ENCODE measurements at places on chromosomes 6 and 20.

DNA sequence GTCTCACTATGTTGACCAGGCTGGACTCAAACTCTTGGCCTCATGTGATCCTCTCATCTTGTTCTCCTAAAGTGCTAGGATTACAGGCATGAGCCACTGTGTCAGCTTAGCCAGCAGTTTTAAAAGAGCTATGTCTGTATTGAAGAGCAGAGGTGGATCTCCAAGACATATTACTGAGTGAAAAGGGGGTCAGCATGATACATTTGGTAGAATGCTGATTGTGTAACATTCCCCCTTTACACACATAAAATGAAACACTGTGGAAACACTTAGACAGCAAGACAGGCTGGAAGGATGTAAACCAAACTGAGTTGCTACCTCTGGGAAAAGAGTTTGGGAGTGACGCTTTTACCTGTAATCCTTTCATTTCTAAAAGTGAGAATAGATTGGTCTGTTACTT, 1.7 kb upstream of the RIPOR3 start:
- no peak for DNase-seq

- DNase-seq = no peak
Observed at GRCh38 chr6:142279350-142280180, 22.2 kb upstream of the ADGRG6 start.

GRCh38 chr6:143397227-143398222, 53.0 kb downstream of the ADAT2 start:
- DNase-seq = no peak

- no peak for DNase-seq
Observed at GRCh38 chr20:5481872-5482271, 165.1 kb upstream of the PROKR2 start.

DNA sequence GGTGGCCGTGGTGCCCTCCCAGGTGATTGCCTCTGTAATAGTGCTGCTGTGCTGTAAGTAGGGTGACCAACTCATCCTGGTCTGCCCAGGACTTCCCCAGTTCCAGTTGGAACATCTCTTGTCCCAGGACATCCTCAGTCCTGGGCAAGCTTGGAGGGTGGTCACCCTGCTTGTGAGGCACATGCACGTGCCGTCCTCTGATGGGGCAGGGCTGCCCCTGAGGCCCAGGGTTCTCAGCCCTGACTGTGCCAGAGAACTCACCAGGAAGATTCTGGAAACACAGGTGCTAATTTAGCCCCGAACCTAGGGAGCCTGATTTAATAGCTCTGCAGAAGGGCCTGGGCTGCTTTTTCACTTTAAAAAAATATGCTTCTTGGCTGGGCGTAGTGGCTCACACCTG, 120.9 kb upstream of the PHACTR3 start:
- DNase-seq = no peak

- no peak for DNase-seq
Observed at GRCh38 chr20:24786111-24786495, 163.0 kb upstream of the CST7 start.

DNA sequence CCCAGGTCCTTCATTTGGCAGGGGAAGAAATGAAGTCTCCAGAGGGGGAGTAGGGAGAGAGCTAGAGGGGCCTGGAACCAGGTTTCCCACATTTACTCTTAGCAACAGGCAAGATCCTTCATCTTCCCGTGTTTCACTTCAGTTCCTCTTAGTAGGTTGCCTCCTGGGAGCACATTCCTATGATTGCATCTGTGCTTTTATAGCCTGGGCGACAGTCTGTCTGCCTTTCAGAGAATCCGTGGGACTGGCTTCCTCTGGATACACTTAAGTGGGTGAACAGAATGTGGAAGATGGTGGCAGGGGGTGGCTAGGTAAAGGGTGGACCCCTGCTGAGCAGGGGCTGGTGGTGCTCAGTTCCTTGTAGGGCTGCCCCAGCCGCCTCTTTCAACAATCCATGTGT, 33.4 kb downstream of the STK35 start:
- DNase-seq = no peak
